ENCODE measurements at places on chromosomes 1 and 21.

DNA sequence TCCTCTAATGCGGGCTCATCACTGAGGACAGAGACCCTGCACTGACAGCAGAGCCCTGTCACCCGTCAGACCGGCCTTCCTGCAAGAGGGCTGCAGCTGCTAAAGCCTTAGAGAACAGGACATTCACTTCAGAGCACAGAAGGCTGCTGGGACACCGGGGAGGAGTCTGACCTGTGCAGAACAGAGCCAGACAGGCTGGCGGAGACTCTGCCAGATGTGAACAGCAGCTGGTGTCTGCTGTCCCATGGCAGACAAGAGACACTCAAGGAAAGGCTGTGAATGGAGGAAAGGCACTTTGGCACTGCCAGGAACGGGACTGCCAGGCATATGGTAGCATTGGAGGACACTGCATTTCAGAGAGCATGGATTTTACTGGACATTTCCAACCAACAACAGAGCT, 21.4 kb downstream of the MRAP start:
- DNase-seq, result no peak

GRCh38 chr1:19445417-19446342, 39.7 kb downstream of the CAPZB start:
- DNase-seq, result no peak

DNA sequence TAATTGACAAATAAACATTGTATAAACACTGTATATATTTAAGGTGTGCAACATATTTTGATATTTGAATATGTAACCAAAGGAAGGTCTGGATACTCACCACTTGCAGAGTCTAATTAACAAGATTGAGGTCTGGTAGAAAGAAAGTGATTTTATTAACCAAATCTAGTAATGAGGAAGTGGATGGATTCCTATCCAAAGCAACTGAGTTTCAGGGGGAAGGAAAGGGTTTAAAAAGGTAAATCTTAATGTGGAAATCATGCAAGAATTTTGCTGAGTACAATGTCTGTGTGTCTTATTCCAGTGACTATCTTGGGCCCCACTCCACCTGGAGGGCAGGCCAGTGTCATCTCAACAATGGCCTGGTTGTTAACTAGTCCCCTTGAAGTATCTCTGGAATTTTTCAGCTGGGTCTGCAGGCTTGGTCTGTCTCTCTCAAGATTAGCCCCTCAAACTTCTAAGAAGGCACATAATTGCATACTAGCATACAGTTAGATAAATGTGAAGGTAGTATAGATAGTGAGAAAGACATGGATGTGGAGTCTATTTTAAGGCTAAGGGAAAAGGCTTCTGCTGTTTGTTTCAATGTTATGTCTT, 262.7 kb upstream of the RGS18 start:
- no peak for DNase-seq

GRCh38 chr1:234729561-234730474, 119.8 kb upstream of the IRF2BP2 start:
- DNase-seq, result no peak

DNA sequence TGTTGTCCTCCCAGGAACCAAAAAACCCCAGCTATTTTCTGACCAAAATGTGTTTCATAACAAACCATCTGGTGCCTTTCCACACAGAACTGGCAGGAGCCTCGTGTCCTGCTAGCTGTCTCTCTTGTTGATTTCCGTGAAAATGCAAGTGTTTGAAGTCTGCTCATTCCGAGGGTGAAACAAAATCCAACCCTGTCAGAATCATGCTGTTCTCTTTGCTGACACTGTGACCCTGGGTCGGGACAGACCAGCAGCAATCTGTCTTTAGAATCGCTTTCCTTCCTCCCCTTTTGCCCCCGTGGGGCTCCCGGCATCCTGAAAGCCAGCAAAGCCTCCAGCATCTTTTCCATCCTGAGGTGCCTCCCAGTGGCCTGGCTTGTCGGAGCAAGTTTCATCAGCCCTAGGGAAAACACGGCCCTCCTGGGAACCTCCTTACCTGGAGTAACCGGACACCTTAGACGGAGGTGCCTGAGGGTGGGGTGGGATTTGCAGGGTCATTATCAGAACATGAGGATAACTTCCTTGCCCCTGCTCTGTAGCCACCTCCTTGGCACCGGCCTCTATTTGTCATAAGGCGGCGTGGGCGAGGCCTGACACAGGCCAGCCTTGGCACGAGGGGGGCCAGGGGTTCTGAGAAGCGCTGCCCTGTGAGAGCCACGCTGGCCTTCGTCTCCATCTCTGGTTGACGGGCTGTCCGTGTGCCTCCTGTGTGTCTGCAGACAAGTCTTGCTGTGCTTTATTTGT, 24.9 kb downstream of the LDLRAP1 start:
- no peak for DNase-seq

- DNase-seq, result no peak
These were observed 18.0 kb upstream of the ID3 start for GRCh38 chr1:23577056-23578004.
